ENCODE measurements at places on chromosomes 6 and 20.
A peak's percentile ranks its signal among the peaks of the same experiment; 100 is the strongest.

DNA sequence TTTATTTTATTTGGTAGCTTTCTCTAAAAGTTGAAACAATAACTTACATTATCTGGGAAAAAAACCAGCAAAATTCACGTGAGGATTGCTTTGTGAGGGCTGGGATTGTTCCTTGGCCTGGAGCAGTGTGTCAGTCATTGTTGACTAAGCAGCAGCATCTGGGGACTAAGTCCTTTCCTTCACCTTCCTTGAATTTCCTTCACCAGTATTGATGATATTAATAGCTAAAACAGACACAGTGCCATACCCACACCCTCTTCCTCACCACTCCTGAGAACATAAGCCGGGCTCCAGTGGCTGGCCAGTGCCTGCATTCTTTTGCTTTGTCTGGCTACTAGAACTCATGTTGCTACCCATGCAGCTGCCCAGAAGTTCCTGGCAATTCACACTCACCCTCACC, 23.7 kb downstream of the PLCB1 start:
- DNase-seq = no peak

- DNase-seq = no peak
Observed at GRCh38 chr6:44935693-44936300, 392.3 kb upstream of the RUNX2 start.

GRCh38 chr6:53151676-53152075, 3.0 kb upstream of the GCM1 start:
- DNase-seq = no peak

DNA sequence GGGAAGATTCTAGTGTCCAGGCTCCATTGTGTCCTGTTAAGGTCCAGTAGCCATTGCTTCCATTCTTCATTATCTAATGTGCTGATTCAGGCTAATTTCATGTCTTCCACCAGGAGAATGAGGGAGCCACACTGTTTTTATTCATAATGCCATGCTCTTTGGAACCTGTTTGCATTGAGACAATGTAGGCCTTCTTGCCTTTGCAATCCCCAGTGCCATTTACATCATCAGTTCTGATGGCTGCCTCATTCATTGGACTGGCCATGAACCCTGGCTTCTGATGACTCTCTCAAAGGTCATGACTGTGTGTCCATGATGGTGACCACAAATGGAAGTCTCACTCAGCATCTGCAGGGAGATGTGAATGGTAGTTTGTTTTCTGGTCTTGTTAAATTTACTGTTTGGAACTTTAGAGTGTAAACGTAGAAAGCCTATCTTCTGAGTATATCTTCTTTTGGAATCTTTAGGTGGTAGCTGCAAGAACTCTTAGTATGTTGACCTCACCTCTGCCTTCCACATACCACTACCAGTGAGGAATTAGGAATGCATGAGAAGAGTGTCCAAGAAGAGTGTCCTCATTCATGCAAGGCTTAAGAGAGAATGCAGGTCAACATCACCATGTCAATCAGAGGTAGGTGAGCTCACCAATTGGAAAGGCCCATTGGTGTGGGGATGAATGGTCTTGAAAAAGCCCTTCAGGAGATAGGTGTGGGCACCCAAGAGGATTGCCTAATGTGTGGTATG, 42.9 kb upstream of the ZFP64 start:
- DNase-seq = no peak

DNA sequence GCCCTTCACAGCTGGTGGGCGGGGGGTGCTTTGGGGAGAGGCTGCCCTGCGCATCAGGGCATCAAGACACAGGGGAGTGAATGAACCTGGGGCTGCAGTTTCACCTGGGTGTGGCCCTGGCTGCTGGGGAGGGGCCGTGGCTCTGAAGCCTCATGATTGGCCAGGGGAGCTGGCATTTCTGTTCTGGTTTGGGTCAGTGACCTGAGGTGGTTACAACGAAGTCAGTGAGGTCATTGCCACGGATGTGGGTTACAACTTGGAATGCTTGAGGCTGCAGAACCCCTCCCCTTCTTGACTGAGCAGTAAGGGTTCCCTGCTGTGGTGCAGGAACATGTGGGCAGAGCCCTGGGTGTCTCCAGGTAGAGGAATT, 3.0 kb downstream of the TCEA2 start:
- no peak for DNase-seq

DNA sequence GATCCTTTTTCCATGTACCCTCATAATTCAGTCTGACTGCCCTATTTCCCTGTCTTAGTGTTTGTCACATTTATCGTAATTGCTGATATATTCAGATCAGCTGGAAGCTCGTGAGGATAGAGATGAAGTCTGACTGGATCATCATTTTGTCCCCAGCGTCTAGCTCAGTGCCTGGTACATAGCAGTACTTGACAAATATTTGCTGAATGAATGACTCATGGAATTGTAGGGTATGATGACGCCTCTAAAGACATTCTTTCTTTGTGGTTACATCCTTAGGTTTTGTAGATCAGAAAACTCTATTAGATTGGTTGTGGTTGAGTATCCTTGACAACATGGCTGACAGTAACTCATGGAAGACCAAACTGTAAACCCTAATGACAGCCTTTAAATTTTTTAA, 68.9 kb downstream of the MTHFD1L start:
- no peak for DNase-seq

DNA sequence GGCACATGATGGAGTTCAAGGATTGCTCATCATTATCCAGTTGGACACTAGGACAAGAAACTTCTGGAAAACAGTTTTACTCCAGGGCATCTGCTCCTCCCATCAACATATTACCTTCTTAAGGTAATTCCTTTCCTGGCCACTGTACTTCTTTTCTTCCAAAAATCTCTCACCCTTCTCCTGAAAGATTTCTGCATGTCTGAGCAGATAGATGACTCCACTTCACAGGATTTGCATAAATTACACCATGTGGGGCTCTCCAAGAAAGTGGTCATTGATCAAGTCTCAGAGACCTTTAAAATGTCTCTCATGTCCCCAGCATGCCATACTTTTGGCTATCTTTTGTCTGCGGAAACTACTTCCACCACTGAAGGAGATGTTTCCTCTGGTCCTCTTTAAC, 103.2 kb upstream of the TNFAIP3 start:
- DNase-seq = no peak

GRCh38 chr6:52498538-52499017, 78.3 kb downstream of the TRAM2 start:
- no peak for DNase-seq

- no peak for DNase-seq
Observed at GRCh38 chr6:30747300-30747687, 2.9 kb upstream of the IER3 start.

GRCh38 chr6:37039958-37040357, 34.5 kb downstream of the FGD2 start:
- no peak for DNase-seq

DNA sequence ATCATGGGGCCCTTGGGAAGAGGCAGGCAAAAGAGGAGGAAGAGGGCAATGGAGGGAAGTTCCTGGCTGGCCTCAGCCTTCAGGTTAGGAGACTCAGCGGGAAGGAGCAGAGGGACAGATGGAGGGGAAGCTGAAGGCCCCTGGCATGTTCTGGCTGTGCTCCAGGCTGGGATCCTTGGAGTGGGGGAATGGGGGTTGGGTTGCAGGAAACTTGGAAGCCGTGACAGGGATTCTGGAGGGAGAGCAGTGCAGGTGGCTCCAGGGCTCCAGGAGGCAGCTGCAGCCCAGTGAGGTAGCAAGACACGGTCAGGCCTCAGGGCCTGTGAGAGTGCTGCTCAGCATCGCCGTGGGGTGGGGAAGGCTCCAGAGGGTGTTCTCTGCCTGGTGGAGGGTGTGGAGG, 64.6 kb upstream of the SCP2D1 start:
- DNase-seq = no peak

- DNase-seq = peak; percentile 35
Observed at GRCh38 chr6:42375007-42375635, 76.6 kb downstream of the TRERF1 start.

DNA sequence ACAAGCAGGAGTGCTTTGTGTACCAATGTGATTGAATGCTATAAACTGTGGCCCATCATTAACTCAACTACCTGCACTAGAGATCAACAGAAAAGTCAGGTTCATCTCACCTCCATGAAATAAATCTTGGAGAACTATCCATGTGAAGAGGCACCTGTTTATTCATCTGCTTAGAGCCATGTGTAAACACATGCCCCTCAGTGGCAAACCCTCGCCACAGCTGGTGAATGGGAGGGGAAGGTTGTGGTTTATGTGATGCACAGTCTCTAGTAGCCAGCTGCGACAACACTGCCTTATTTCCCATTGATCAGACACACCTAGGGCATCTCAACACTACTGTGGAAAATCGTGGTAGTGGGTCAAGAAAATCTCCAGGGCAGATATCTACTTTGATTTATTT, 640.2 kb downstream of the PTPRT start:
- no peak for DNase-seq

DNA sequence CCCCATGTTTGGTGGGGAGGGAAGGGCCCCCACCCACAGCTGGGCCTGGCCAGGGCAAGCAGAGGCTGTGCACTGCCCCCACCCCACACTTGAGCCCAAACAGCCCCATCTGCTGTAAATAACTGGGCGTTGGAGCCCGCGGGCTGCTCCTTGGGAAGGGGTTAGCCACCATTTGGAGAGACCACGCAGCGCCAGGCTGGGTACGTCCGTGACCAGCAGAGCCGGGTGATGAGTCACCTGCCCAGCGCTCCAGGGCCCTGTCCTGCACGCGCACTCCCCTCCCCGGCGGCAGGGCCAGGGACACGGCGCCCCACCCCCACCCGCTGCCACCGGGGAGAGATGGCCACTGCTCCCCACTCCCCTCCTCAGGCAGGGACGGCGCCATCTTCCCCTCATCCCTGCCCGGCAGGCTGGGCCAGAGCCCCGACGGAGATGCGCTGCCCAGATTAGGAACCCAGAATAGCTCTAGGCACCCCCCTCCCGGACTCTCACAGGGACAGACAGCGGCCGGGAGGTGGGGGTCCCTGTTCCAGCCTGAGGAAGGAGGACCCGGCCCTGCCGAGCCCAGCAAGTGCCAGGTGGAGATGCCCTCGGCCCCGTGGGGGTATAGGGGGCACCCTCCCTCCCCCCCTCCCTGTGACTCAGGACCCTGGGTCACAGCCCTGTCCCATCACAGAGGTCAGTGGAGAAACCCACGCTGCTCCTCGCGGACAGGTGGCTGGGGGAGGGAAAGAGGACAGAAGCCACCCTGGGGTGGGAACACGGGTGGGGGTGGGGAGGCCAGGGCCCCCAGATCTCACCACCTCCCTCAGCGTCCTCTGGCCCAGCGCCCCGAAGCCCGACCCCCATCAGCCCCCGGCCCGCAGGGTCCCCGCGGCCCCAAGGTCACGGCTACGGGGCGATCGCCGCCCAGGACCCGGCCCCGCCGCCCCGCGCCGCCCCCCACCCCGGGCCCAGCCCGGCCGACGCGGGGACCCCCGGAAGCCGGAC, 642 bp downstream of the EEF1A2 start:
- DNase-seq = no peak

GRCh38 chr20:16485401-16485800, 87.8 kb downstream of the KIF16B start:
- no peak for DNase-seq

DNA sequence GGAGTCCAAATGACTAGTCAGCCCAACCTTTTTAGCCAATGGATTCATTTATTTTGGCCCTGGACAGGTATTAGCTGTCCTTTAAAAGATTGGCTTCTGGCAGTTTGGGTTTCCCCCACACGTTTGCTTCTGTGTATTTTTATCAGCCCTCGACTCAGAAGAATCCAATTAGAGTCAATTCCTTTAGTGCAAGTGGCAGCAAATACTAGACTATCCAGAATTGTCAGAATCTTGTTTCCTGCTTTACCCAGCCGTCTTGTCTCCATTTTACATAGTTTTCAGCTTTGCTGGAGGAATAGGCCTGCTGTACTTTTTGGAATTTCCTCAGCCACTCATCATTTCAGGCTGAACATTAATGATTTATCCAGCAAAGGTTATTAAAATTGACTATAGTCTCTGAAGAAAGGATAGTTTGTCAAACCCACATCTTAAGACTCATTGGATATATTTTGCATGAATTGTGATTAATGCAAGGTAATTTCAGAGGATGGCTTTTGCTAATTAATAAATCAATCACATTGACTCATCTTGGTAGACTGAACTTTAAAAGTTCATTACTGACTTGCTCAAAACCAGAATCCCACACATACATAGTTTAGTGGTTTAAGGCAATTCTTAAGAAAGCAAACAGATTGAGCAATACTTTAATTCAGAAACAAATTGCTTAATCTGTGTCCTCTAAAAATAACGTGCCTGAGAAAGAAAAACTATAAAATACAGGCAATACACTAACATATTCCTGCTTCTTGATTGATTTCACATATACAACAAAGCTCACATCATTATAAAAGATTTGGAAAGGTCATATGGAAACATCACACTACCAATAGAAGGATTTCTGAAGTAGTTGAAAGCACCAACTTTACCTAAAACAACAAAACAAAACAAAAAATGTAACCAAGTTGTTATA, 62.9 kb upstream of the ZNF217 start:
- no peak for DNase-seq

- no peak for DNase-seq
Observed at GRCh38 chr6:133055441-133055966, 185.7 kb upstream of the EYA4 start.

DNA sequence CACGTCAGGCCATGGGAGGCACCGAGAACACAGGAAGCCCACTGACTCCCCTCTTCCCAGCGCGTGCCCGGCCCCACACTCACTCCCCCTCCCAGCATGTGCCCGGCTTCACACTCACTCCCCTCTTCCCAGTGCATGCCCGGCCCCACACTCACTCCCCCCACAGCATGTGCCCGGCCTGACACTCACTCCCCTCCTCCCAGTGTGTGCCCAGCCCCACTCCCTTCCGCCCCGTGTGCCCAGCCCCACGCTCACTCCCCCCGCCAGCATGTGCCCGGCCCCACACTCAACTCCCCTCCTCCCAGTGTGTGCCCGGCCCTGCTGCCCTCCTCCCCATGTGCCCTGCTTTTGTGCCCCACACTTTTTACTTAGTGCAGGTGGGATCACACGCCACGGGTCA, 9.7 kb downstream of the RTEL1 start:
- no peak for DNase-seq

DNA sequence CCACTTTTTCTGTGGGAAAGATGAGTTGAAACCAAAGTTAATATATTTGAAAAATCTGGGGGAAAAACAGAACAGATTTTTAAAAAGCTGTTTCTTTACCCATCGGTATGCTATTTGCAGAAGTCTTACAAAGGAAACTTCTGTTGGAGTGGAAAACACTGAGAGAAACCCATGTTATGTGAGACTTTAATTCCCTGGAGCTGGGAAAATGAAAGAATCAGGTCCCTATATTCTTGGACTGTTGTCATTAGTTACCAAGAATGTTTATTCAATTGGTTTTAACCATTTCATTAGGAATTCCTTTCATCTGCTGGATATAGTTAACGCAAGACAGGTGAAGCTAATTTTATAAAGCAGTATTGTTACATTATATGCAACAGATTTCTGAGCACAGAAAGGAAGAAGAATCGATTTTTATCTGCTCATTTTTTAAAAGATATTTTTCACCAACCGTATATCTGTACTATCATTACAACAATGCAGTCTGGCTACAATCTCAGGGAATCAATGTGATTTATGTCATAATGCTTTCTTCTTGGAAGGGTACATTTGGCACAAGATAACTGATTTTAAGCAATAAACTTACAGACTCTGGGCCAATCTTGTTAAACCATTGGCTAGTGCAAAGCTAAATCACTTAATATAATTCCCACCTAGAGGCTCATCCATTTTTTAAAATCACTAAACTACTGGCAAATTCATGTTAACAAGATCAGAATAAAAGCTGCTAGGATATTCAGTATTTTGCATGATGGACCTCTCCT, 170.0 kb downstream of the MOXD1 start:
- DNase-seq = no peak

GRCh38 chr6:167831281-167831828, 4.6 kb downstream of the AFDN start:
- DNase-seq = no peak

GRCh38 chr6:161134550-161135298, 139.1 kb downstream of the AGPAT4 start:
- DNase-seq = no peak
